Left lung (tissue), 14 donors: ENCODE measurements at places on chromosomes 16 and 17. TPM values are rescaled to one million over a fixed set of nuclear protein-coding genes. Genes with fewer than 3 reads are reported as not detected.

- no peak for DNase-seq
Measured at GRCh38 chr16:27446721-27447120, 44.7 kb downstream of the IL21R start.

DNA sequence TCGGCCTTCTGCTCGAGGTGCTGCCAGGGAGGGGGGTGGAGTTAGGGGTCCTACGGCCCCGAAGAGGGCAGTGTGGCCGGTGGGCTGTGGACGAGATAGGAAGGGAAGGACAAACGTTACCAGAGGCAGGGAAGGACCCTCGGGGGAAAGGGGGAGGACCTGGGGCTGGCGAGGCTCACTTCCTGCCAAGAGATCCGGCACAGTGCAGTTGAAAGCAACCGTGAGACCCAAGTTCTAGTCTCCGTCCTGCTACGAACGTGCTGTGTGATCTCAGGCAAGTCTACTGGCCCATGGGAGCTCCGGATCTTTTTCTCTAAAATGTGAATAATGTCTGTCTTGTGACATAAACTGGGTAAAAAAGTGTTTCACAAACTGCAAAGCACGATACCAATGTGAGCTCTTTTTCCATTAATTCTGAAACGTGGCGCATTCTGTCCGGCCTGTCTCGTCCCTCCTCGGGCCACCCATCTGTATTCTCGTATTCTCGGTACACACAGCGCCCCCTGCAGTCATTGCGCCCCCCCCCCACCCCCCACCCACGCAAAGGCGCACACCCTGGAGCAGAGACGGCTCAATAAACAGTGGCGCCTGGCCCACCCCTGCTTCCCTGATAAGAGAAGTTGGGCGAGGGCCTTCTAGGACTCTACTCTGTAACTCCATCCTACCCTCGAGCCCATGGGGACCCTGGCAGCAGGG is 8.8 kb downstream of the CYGB start:
- DNase-seq = no peak

- DNase-seq = no peak
Measured at GRCh38 chr17:41539071-41539492, 11.0 kb upstream of the KRT19 start.

DNA sequence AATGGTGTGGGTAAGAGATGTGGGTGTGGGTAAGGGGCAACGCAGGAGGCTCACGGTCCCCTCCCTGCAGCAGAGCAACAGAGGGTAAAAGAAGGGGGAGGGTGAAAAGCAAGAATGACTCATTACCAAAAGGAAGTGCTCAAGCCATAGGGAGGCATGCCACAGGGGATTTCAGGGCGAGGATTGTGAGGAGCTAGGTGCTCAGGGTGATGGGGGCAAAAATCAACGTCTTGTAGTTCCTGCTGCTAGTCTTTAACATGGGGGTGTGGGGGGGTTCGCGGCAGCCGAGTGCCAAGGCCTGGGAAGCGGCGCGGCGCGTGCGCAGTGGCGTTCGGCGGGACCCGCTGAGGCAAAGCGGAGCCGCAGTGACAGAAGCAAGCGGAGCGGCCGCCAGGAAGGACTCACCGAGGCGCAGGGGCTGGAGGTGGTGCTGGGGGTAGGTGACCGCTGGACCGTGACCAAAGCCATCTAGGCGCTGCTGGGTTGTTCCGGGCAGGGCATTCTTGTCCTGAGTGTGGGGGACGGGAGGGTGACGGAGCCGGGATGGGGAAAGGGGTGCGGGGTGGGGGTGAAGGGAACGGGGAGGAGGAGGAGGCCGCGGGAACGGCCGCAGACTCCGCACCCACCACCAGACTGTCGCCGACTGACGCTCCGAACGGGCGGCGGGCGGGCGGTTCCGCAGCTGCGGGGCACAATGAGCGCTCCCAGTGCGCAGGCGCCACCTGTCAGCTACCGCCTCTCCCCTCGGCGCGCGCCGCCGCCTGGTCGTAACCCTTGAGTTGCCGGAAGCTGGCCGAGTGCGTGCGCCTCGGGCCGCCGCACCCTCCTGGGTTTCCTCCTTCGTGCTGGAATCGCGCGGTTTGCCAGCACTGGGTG is at the start of gene SSH2:
SSH2 (minus strand) TSS at position 696 of the 876 bp plus-strand sequence; CDS start at position 468, 228 bp downstream.
- DNase-seq = peak; percentile 98

DNA sequence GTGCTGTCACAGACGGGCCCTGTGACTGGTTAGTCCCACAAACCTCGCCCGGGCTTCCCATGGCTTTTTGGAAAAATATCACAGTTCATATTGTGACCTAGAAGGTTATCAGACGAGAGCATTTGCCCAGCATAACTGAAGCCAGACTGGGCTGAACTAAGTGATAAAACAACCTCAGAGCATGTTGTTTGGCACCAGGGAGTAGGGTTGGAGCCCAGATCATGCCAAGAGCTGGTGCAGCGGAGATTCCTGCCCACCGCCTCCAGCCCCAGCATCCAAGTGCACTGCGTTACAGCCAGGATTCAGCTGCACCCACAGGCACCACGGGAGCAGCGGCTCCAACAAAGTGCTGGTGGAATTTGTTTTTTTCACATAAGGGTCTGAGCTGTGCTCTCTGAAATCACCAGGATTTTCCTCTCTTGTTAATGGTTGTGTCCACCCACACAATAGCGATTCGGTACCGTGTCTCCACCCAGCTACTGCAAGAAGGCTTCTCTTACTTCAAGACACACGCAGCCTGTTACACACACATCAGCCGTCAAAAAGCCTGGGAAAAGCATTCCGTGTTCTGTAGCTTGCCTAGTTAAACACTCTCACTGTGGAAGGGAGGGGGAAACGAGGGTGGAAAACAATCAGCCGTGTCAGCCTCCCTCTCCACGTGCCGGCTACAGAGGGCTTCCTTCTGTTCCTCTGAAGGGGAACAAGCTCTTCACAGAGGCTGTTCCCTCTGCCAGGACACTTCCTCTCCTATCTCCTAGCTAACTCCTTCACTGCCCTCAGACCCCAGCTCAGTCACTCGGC is 273.8 kb downstream of the C16orf95 start:
- DNase-seq = no peak

DNA sequence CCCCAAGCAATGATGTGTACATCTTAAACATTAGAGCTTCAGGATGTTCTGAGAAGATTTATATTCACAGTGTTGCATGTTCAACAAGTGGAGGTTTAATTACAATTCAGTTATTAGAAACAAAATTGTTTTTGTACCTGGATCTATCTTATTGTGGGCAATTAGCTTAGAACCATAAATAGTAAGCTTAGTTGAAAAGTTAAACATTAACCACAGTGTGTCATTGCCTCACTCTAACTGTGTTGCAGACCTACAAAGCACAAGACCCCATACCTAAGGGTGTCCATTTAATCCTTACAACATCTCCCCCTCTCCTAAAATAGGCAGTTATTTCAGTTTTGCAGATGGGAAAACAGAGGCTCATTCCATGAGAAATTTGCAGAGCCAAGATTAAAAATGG is 632.0 kb upstream of the SOX9 start:
- no peak for DNase-seq

DNA sequence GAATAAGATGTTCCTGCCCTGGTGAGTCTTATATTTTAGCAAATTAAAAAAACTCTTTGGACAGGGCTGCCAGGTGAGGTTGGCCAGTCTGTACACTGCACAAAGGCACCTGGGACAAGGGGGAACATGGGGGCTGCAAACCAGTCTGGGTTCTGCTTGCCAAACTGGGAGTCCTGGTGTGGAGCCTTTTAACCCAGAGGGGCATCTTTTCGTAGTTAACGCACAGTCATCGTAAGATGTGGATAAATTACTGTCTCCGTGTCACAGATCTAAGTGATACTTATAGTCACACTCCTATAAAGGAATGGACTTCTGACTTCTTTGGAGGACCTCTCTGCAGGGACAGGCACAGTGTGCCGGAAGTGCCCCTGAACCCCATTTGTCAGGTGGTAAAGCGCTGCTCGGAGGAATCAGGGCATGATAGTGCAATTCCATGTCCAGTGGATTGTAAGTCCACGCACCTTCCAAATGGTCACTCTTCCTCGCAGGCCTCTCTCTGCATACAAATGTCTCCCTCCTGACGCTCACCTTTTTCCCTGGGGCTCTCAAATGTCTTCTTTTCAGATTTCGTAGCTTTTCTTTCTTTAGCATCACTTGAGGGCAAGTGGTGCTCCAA is 14.7 kb downstream of the DEXI start:
- DNase-seq = no peak

DNA sequence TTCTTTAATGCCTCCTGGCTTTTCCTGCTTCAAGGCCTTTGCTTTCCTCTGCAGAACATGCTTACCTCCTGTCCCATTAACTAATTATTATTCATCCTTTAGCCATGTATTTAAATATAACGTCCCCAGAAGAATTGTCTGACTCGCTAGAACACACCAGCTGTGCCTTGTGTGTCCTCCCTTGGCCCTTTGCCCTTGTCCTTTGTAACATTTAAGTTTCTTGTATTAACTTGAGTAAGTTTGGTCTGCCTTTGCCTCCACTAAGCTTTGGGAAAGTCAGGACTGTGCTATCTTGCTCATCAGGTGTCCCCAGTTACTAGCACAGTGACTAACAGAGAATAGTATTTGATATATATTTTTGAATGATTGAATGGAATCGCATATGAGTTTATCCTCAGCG is 29.6 kb upstream of the ABCA9 start:
- DNase-seq = no peak

GRCh38 chr16:88526906-88527185 is 43.4 kb upstream of the ZC3H18 start:
- DNase-seq = no peak

DNA sequence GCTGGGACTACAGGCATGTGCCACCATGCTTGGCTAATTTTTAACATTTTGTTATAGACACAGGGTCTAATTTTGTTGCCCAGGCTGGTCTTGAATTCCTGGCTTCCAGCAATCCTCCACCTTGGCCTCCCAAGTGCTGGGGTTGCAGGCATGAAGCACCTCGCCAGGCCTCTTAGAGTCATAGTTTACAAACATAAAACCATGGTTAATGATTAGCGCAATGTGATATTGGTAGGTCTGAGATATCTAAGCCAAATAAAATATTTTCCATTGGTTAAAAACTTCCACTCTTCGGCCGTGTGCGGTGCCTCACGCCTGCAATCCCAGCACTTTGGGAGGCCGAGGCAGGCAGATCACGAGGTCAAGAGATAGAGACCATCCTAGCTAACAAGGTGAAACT is 16.6 kb downstream of the TXNDC11 start:
- peak; percentile 41 for DNase-seq

CRISPLD2 gene
- 20.6 TPM for polyA plus RNA-seq

CMTM1 gene
- polyA plus RNA-seq = 9.5 TPM

MT3 gene
- polyA plus RNA-seq = not detected
